ENCODE measurements at places on chromosomes 5 and 9.

DNA sequence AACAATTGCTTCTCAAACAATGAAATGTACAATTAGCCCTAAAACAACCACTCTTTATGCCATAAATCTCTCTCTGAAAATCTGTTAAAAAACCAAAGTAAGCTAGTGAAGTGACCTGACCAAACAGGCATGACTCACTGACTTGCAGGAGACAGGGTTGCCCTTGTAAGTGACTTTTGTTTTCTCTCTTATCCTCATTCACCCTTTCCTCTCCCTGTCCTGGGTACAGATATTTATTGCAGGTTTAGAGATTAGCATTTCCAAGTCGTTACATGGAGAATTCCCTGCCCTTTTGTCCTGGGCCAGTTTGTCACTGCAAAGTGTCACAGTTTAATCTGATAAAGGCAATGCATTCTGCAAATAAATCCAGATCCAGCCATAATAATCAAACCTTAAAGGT is 484.2 kb downstream of the IRX1 start:
- no peak for DNase-seq

DNA sequence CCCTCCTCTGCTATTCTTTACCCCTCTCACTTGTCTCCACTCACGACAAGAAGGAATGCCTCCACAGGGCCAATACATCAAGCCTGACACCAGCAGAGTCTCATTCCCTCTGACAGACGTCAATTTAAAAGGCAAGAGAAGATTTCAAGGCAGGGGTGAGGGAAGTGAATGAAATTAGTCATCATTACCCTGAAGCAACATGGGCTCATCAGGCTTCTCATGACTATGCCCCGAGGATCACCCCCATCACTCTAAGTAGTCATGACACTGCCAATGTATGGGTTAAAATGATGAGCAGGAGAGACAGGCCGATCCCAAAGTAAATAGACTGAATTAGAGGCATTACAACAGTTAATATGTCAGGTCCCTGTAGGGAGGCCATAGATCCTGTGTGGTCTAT is 504.4 kb downstream of the TLE4 start:
- no peak for DNase-seq

DNA sequence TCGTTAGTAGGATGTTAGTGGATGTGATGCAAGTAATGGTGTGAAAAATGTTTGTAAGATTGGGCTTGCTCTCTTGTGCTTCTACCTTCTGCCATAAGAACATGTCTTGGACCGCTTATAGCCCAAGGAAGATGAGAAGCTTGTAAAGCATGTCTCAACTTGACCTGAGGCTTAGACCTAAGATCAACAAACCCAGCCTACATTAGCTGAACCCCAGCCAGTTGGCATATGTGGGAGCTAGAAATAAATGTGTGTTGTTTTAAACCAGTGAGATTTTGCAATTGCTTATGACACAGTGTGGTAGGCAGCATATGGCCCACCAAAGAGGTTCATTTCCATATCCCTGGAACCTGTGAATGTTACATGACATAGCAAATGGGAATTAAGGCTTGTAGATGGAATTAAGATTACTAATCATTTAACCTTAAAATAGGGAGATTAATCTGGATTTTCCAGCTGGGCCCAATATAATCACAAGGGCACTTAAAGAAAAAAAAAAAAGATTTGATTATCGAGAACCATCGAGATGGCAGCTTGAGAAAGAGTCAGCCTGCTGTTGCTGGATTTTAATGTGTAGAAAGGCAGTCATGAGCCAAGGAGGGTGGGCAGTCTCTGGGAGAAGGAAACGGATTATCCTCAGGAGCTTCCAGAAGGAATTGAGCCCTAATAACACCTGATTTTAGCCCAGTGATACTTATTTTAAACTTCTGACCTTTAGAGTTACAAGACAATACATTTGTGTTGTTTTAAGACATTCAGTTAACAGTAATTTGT is 27.3 kb upstream of the EDIL3 start:
- no peak for DNase-seq

DNA sequence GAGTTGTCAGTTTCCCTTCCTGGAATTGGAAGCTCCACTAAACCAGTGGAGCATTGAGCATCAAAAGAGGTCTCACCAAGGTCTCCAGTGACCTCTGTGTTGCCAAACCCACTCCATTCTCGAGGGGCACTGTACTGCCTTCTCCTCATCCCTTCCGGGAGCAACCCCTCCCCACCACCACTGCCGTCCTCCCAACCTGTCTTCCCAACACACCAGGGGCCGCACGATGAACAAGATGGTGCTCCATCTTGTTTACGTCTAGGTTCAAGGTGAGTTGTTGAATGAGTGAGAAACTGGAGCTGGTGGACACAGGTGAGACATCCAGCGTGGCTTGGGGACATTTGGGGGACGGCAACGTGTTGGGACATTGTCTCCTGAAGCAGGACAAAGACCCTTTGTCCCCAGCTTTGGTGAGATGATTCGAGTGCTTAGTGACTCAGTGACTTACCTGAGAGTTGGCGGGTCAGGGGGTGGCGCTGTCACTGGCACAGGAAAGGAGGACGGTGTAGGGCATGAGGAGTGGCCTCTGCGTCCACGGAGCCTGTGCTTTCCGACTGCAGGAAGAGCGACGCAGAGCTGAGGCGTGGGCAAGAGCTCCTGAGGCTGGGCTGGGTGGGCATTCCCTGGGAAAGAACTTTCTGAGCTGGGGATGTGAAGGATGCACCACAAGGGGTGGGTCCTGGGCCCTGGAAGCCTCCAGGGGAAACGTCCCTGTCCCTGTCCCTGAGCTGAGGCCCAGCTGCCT is 44.8 kb upstream of the RNU6ATAC start:
- no peak for DNase-seq
